ENCODE measurements at places on chromosomes 2 and 18. TPM values are rescaled to one million over a fixed set of nuclear protein-coding genes. Genes with fewer than 3 reads are reported as not detected.

Gene RBFA
- 13.2 TPM for total RNA-seq

Gene PROKR1
- not detected for total RNA-seq

Gene ALPI
- not detected for total RNA-seq

Gene LOXHD1
- not detected for total RNA-seq

Gene SIX3
- total RNA-seq, result 0.34 TPM

Gene CD8A
- 1.0 TPM for total RNA-seq
